Pancreas (tissue), 10 donors: ENCODE measurements at places on chromosomes 5 and 9. TPM values are rescaled to one million over a fixed set of nuclear protein-coding genes. Genes with fewer than 3 reads are reported as not detected.
A peak's percentile ranks its signal among the peaks of the same experiment; 100 is the strongest.

QRFP gene
- total RNA-seq, result not detected

- H3K36me3 ChIP-seq, result no peaks in the 10 kb centered on the region
- no peaks in the 10 kb centered on the region for H3K4me1 ChIP-seq
- no peak for DNase-seq
- no peaks in the 10 kb centered on the region for H3K27me3 ChIP-seq
- no peak overlapping the region for H3K27ac ChIP-seq
These were observed 179.1 kb downstream of the FAM170A start for GRCh38 chr5:119808474-119808873.

DNA sequence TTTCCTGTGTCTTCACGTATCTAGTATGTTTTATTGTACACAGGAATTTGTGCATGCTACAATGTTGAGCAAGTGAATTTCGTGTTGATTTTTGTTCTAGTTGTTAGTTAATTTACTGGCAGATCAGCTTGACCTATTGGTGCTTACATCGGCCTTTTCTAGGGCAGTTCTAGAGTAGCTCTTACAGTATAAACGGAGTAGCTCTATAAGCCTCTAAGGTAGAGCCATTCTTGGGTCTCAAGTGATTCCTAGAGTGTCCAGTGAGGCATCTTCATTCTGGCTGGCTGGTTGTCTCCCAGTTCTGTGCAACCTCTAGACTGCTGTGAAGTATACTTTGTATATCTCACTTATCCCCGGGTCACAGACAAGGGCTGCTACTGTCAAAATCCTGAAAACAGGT, 364.6 kb downstream of the CDH10 start:
- DNase-seq, result no peak
- no peaks in the 10 kb centered on the region for H3K4me1 ChIP-seq
- H3K4me3 ChIP-seq, result no peak overlapping the region
- H3K27ac ChIP-seq, result no peak overlapping the region

RNF183 gene
- total RNA-seq, result not detected

GRCh38 chr5:143359869-143360268, 43.6 kb downstream of the NR3C1 start:
- H3K4me1 ChIP-seq, result peaks cover 25% of the 10 kb centered on the region
- DNase-seq, result no peak
- no peaks in the 10 kb centered on the region for H3K36me3 ChIP-seq
- no peaks in the 10 kb centered on the region for H3K27me3 ChIP-seq
- H3K27ac ChIP-seq, result no peak overlapping the region
- H3K4me3 ChIP-seq, result no peak overlapping the region

- no peak for DNase-seq
- no peak overlapping the region for H3K27ac ChIP-seq
These were observed 292.1 kb upstream of the ELAVL2 start for GRCh38 chr9:24118190-24118589.

DNA sequence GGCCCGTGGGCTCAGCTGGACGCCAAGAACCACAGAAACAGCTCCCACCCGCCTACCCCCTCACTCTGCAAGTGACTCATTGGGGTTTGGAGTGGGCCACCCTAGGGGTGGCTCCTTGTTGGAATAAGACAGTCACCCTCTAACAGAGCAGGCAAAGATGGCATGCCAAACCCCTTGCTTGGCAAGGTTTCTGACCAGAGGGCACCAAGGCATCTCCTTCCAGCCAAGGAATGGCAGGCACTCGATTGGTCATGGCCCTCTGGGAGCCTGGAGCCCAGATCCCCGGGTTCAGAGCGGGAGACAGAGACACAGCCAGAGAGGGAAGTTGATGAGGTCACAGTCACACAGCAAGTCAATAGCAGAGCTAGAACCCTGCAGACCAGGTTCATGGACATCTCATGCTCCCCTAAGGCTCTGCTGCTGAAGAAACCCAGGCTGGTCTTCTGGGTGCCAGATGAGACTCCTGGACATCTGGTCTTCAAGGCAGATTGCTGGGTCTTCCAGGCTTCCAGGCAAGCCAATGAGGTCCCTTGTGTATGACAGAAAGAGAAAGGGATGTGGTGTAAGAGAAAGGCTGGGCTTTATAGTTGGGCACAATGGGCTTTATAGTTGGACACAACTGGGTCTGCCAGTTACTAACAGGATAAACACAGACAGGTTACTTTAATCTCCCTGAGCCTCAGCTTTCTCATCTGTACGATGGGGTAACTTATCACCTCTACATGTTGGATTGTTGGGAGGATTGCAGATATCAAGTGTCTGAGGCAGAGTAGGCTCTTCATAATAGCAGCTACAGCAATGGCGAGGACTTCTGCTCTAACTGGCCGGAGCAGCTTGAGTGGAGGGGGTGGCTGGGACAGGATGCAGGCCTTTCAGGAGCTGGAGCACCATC, 23.3 kb upstream of the KIF12 start:
- H3K36me3 ChIP-seq, result no peaks in the 10 kb centered on the region
- H3K27ac ChIP-seq, result no peak overlapping the region
- no peaks in the 10 kb centered on the region for H3K27me3 ChIP-seq

- no peak overlapping the region for H3K27ac ChIP-seq
- no peaks in the 10 kb centered on the region for H3K27me3 ChIP-seq
- H3K4me1 ChIP-seq, result no peaks in the 10 kb centered on the region
- no peak for DNase-seq
- H3K4me3 ChIP-seq, result no peak overlapping the region
These were observed 307.4 kb downstream of the ARHGAP26 start for GRCh38 chr5:143077453-143078103.

GRCh38 chr5:142248853-142249462, 75.9 kb downstream of the SPRY4 start:
- H3K36me3 ChIP-seq, result no peaks in the 10 kb centered on the region
- no peak overlapping the region for H3K4me3 ChIP-seq
- no peak for DNase-seq

GRCh38 chr5:138491284-138491648, 26.0 kb downstream of the EGR1 start:
- no peak overlapping the region for H3K4me3 ChIP-seq
- H3K27me3 ChIP-seq, result no peaks in the 10 kb centered on the region
- H3K4me1 ChIP-seq, result peaks cover 9% of the 10 kb centered on the region
- DNase-seq, result peak; percentile 40
- H3K27ac ChIP-seq, result no peak overlapping the region
- H3K36me3 ChIP-seq, result no peaks in the 10 kb centered on the region

DNA sequence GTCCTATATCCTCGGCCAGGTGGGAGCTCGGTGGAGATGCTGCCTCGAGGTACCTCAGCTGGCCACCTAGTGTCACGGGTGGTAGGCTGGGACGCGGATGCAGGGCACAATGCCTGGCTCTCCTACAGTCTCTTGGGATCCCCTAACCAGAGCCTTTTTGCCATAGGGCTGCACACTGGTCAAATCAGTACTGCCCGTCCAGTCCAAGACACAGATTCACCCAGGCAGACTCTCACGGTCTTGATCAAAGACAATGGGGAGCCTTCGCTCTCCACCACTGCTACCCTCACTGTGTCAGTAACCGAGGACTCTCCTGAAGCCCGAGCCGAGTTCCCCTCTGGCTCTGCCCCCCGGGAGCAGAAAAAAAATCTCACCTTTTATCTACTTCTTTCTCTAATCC, 2.0 kb downstream of the PCDHGC3 start:
- peaks cover 21% of the 10 kb centered on the region for H3K4me1 ChIP-seq
- H3K4me3 ChIP-seq, result no peak overlapping the region
- DNase-seq, result no peak
- no peaks in the 10 kb centered on the region for H3K27me3 ChIP-seq
- H3K27ac ChIP-seq, result no peak overlapping the region
- H3K36me3 ChIP-seq, result no peaks in the 10 kb centered on the region

DNA sequence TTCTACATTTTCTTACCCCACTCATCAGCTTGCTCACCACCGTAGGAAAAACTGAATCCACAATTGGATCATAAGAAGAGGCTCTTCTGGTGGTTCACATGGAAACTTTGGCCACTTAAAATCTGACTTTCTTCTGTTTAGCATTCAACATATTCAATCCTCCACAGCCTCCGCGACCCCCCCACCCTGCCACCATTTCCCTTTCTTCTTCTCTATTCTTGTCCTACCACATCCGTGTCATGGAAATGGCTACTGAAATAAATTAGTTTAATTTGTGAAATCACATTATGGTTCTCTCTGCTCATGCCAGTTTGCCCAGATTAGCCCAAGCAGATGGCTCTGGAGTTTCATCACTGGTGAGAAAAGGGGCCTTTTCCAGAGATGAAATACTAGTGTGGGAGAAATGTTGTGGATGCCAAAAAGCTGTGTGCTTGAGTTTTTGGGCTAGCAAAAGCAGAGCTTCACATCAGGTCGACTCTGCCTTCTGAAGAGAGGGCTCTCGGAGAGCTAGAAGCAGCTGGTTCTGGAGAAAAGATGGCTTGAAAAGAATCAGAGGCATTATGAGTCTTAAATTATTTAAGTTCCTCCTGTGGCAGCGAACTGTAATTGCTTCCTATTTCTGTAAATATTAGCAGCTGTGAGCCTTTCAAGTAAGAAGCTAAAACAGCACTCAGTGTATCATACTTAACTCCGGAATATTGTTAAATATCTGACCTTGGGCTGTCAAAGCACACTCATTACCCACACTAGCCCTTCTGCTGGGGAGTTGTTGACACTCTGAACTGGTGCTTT, 107.1 kb downstream of the MAT2B start:
- no peak for DNase-seq
- no peak overlapping the region for H3K4me3 ChIP-seq
- H3K4me1 ChIP-seq, result peaks cover 5% of the 10 kb centered on the region
- H3K36me3 ChIP-seq, result no peaks in the 10 kb centered on the region

- DNase-seq, result peak; percentile 75
- no peak overlapping the region for H3K4me3 ChIP-seq
- no peaks in the 10 kb centered on the region for H3K36me3 ChIP-seq
These were observed 79.5 kb upstream of the HTR4 start for GRCh38 chr5:148733601-148734438.
